ENCODE measurements at places on chromosomes 1 and 21.

DNA sequence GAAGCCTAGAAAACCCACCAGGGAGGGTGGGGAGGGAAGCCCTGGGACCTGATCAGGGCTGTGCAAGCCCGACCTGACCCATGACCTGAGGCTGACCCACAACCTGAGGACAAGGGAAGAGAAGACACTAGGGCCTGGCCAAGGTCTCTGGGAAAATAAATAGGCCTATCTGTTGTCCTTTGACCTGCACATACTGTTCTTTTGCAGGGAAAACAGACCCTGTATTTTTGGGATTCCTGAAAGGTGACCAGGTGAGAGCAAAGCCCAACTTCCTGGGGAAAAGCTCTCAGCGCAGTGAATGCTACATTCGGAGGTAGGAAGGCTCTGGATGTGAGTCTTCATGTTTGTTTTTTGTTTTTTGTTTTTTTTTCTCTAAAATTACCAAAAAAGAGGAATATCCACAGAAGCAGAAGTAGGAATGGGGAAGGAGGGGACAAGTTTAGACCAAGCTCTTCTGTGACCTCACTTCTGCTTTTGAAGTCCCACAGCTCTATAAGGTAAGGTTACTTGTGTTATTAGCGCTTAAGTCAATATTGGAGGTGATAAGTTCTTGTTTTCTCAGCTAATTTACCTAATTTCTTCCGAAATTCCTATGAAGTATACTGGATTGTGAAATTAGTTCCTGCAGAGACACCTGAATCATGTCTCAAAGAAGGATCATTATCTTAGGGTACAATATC, 26.2 kb upstream of the LYST start:
- DNase-seq = no peak

- no peak for DNase-seq
These were observed 56.9 kb downstream of the ADAMTS5 start for GRCh38 chr21:26909972-26910371.

DNA sequence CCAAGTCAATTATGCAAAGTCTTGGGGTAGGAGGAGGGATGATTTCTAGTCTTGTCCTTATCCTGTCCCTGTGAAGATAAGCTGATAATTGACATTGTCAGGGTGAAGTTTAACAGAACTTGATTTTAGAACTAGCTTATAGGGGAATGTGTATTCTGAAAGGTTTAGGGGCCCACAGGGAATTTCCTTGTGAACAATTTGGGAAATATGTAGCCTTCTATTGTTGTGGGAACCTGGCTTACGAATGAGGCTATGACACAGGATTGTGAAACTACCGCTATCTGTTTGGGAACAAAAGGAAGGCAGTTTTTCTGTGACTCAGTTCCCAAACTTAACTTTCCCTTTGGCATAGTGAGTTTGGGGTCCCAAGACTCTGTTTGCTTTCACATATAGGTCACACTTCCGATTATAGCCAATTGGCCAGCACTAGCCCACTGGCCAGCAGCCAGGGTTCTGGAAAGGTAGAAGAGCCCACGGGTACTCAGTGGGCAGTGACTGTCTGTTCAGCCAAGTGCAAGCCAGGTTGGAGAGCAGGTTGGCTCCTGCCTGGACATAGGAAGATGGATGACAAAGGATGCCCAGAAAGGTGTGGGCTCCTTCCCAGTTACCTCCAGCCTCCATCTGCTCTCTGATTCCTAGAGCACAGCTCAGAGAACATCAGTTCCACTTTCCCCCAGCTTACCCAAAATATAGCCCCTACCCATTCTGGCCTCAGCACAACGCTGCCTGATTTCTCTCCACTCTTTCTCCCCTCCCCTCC, 35.5 kb downstream of the H3-3A start:
- no peak for DNase-seq

GRCh38 chr1:29602203-29602602, 365.9 kb downstream of the PTPRU start:
- no peak for DNase-seq

- DNase-seq = peak; percentile 29
These were observed 9.0 kb downstream of the CFH start for GRCh38 chr1:196660852-196661251.

DNA sequence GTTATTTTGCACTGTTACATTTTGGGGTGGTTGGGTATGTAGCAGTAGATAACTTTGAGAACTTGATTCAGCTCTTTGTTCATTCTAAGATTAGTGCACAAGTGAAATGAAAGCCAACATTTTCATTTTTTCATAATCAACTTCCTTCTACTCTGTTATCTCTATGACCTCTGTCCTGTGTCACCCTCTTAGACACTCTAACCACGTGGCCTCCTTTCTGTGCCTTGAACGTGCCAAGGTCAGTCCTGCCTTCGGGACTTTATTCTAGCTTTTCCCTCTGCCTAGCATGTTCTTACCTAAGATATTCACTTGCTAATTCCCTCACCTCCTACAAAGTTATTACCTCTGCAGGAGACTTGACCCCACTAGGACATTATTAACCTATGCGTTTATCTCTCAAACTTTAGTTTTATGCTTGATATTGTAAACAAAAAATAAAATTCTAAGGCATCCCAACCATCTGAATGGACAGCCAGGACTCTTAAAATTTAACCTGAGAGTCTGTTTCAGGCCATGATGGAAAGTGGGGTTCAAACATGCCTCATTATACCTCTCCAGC, 19.2 kb upstream of the EDEM3 start:
- DNase-seq = no peak

DNA sequence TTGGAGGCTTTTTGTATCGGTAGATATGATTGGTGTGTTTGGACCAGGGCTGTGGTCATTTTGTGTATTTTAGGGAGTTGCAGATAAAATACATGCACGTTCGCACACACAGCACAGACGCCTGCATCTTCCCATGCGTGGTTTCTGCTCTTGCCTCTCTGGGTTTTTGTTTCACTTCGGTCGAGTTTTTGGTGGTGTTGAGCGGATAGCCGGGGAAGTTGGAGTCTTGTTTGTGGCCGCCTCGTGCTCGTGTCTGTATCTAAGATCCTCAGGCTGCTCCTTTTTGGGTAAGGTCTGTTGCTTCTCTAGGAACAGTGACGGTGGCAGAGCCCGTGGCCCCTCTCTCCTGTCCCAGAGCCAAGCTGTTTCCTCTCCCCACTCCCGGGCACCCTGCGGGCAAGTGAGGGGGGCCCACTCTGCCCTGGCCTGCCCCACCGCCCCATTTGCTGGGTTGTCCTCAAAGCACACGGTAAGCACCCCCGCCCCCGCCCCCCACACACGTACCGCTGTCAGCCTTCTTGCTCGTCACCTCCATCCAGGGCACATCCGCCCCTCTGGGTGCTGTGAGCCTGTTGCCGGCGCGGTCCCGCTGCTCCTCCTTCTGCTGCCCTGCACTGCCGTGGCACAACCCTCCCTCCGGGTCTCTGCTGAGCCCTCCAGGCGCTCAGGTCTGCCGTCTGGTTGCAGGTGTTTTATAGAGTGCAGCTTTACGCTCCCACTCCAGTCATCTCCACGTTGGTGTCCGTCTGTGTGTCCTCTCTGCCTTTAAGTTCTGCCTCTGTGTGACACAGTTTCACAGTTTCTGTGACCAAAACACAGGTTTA, 51.9 kb downstream of the AGPAT3 start:
- no peak for DNase-seq

- DNase-seq = peak; percentile 59
These were observed 13.0 kb upstream of the KCNC4 start for GRCh38 chr1:110196917-110197765.

DNA sequence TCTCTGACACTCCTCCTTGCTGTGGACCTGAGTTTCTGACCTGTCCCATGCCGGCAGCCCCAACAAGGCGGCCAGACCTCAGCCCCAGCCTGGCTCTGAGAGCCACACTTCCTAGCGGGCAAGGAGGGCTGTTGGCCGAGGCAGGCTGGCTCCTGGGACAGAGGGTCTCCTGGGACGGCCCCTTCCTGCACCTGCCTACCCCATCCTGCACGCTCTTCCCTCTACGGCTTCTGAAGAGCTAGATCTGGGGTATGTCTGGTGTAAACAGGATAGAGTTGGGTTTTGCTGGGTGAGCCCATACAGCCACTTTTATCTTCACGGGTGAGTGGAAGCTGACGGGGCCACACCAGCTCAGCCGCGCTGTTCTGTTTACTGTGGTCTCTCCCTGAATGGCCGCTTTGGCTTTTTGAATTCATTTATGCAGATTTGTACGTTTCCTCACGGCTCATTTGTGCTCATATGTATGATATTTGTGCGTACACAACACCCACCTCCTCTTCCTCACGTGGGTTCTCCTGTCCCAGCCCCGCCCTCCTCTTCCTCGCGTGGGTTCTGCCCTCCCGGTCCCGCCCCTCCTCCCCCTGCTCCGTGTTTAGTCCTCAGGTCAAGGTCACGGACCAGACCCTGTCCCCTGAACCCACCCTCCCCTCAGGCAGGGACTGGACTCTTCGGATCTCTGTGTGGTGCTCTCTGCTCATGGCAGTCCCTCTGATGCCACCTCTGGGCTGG, 34.7 kb upstream of the POFUT2 start:
- DNase-seq = no peak

DNA sequence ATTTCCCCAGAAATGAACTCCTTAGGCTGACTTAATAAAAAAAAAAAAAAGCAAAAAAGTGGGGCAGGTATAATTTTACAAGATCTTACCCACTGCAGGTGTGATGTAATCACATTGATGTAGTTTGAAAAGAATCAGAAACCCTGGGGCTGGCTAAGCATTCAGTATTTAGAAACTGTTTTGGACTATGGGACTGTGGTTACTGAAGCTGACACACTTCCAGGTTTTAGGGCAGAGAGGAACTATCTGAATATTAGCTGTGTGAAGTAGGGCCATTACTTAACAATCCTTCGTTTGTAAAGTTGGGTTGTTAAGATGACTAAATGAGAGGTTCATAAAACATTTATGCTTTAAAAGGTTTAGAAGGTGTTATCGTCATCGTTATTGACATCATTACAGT, 165.3 kb downstream of the FASLG start:
- no peak for DNase-seq

DNA sequence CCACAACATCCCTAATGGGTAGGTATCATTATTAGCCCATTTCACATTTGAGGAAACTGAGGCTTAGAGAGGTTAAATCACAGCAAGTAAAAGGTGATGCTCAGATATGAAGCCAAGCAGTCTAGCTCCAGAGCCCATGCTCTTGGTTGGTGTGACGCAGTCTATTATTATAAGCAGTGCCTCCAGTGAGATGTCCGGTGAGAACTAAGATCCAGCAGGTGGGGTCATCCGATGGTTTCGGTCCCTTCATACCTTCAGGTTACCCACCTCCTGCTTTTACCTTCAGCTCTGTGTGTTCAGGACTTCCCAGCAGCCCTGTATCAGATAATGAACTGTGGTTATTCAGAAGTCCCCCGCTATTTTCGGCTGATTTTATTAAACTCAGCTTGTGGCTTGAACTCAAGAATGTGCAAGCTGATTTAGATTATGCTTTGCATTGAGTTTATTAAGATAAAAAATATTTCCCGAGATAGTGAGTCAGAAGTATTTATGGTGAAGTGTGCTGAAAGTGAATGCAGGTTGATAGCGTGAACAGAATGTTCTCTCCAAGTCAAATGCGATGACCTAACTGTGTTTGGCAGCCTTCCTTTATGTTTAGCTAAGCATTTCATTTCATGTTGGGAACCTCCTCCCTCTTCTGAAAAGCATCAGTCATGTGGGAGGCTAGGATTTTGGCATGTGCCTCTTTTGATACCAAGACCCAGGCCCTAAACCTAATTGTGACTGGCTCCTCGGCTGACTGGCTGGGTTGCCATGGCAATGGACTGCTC, 160.9 kb upstream of the UBE2U start:
- DNase-seq = peak; percentile 21

DNA sequence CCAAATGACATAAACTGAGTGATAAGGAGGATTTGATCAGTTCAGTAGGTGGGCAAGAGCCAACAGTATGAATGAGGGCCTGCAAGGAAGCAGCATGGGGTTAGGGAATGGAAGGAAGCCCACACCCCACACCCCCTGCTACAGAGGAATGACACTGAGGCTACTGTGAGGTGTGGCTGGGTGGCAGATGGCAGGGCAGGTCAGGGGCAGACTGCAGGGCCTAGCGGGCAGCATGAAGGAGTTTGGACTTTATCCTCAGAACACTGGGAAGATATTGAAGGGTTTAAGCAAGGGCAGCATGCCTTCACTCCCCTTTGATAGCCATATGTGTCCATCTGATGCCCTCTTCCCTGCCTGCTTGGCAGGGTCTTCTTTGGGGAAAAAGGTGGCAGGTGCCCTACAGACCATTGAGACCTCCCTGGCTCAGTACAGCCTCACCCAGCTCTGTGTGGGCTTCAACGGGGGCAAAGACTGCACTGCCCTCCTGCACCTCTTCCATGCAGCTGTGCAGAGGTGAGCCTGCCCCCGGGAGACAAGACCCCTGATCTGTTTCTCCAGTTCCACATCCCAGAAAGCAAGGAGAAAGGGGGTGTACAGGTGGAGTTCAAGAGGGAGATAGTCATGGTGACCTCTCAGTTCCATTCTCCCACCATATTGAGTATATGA, 4.1 kb upstream of the LENEP start:
- no peak for DNase-seq

- no peak for DNase-seq
These were observed 1.5 kb downstream of the CELF3 start for GRCh38 chr1:151714820-151715725.

GRCh38 chr1:151251656-151252470, 2.7 kb upstream of the PSMD4 start:
- DNase-seq = peak; percentile 91

- no peak for DNase-seq
These were observed 8.3 kb upstream of the RUNX1 start for GRCh38 chr21:35057428-35057827.

- DNase-seq = no peak
These were observed 4.2 kb downstream of the RD3 start for GRCh38 chr1:211487672-211488208.

GRCh38 chr1:37825506-37825905, 17.5 kb upstream of the YRDC start:
- no peak for DNase-seq

DNA sequence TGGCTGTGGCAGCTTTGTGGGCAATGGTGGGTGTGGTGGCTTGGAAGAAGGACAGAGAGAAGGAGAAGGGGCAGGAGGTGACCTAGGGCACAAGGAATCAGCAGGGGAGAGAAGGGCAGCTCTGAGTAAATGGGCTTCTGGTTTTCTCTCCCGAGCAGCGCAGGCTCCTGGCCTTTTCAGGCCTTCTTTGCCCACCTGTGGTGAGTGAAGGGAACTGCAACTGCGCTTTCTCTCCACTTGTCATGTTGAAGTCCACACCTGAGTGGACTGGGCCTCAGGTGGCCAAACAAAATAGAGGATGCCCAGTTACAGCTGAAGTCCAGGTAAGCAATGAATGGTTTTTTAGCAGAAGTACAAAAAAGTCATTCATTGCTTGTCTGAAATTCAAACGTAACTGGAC, 29.4 kb upstream of the KCNA10 start:
- peak; percentile 23 for DNase-seq

GRCh38 chr1:43995984-43996732, 4.8 kb downstream of the CCDC24 start:
- no peak for DNase-seq

DNA sequence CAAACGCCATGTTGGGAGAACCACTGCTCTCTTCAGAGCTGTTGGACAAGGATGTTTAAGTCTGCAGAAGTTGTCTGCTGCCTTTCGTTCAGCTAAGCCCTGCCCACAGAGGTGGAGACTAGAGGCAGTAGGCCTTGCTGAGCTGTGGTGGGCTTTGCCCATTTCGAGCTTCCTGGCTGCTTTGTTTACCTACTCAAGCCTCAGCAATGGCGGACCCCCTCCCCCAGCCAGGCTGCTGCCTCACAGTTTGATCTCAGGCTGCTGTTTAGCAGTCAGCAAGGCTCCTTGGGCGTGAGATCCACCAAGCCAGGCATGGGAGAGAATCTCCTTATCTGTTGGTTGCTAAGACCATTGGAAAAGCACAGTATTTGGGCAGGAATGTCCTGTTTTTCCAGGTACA, 74.8 kb downstream of the WDR3 start:
- DNase-seq = no peak

- DNase-seq = no peak
These were observed 92.9 kb downstream of the KCNN3 start for GRCh38 chr1:154777154-154777553.
